Activated CD8-positive, alpha-beta memory T cell treated with anti-CD3 and anti-CD28 coated beads, Interleukin-2, amount 10 ng/mL, durations not matched to agents 7 days and 5 days (primary cell): ENCODE measurements at places on chromosomes 13 and 19. TPM values are rescaled to one million over a fixed set of nuclear protein-coding genes. Genes with fewer than 3 reads are reported as not detected.

GRCh38 chr19:3356805-3357204 lies 9.6 kb upstream of the NFIC start:
- DNase-seq: no peak
- H3K27ac ChIP-seq: no peak overlapping the region
- peaks cover 19% of the 10 kb centered on the region for H3K4me1 ChIP-seq
- no peaks in the 10 kb centered on the region for H3K36me3 ChIP-seq
- H3K4me3 ChIP-seq: no peak overlapping the region

- H3K4me3 ChIP-seq: no peak overlapping the region
- no peaks in the 10 kb centered on the region for H3K36me3 ChIP-seq
- H3K27me3 ChIP-seq: no peaks in the 10 kb centered on the region
Observed at GRCh38 chr13:37656247-37656940, 57.8 kb upstream of the POSTN start.

Gene LINGO3
- 0.32 TPM for total RNA-seq

DNA sequence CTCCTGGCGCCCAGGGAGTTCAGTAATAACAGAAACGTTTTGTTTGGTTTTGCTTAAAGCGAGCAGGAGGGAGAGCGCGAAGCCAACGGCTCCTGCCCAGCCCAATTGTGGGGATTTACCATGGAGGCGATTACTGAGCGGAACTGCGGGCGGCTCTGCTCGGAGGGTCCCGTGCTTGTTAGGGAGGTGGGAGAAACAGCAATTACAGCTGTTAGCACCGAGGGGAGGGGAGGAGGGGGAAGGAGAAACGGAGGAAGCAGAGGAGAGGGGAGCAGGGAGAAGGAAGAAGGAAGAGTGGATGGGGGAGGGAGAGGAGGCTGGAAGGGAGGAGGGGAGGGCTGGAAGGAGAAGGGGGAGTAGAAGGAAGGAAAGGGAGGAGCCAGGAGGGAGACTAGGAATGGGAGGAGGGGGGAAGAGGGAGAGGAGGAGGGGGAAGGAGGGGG lies 7.7 kb upstream of the ONECUT3 start:
- no peaks in the 10 kb centered on the region for H3K36me3 ChIP-seq
- H3K27me3 ChIP-seq: peaks cover 35% of the 10 kb centered on the region
- H3K27ac ChIP-seq: no peak overlapping the region
- H3K4me3 ChIP-seq: no peak overlapping the region
